ENCODE measurements at places on chromosomes 7 and 10. TPM values are rescaled to one million over a fixed set of nuclear protein-coding genes. Genes with fewer than 3 reads are reported as not detected.

DNA sequence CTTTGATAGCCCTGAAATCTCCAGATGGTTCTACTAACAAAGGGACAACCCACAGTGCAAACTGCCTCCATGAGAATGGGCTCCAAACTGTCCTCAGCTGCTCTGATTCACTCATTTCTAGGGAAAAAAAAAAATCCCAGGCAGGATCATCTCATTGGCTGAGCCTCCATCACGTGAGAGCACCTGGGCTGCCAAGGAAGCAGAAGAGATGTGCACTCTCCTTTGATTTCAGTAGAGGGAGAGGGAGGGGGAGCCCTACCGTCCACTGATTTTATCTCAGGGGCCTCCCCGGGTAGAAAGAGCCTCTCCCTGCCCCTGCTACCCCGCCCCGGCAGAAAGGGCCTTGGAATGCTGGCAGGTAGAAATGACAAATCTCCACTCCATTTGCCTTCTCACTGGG is 725.4 kb downstream of the PHTF2 start:
- no peaks in the 10 kb centered on the region for H3K36me3 ChIP-seq
- no peaks in the 10 kb centered on the region for H3K4me1 ChIP-seq
- H3K4me3 ChIP-seq, result no peak overlapping the region
- DNase-seq, result no peak

DNA sequence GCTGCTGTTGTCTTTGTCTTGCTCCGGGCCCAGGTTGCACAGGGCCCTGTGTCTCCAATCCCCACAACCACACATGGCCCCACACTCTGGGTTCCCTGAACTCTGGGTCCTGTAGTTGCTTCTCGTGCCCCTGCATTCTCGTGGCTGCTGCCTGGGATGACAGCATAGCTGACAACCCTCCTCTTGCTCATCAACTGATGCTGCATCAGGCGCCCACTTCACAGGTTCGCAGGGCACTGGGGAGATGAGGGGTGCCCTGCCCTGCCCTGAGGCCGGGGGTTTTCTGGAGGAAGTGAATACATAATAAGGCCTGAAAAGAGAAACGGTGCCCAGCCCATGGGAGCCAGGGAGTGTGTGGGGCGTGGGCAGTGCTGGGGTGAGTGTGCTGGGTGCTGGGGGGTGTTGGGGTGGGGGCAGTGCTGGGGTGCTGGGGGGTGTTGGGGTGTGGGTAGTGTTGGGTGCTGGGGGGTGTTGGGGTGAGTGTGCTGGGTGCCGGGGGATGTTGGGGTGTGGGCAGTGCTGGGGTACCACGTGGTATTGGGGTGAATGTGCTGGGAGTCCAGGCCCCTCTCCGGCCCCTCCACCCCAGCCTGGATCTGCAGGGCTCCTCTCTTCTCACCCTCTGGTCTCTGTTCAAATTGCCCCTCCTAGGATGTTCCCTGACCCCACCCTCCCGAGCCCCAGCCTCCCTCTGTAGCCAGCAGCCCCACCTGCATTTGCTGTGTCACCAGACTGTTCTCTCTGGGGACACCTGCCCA is 2.0 kb upstream of the MTG1 start:
- no peak overlapping the region for H3K4me3 ChIP-seq
- H3K36me3 ChIP-seq, result no peaks in the 10 kb centered on the region
- H3K27ac ChIP-seq, result no peak overlapping the region
- H3K27me3 ChIP-seq, result no peaks in the 10 kb centered on the region

DNA sequence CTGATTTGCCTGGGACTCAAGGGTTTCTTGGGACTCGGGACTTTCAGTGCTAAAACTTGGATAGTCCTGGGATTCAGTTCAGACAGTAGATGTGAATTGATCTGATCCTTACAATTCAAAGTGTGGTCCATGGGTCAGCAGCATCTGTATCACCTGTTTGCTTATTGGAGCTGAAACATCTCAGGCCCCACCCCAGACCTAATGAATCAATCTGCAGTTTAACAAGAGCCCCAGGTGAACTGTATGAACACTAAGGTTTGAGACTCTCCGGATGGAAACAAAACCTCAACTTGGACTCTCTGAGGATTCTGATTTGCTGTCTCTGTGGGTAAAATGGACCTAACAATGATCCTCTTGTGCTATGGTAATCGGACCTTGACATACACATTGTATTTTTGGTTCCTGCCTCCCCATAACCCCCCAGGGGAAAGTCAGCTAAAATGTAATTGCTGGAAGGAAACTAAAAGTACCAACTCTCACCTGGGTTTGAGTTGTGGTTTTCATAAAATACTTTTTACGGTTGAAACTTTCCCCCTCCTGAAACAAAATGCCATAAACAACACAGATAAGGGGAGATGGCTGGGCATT is 11.7 kb downstream of the CYP26A1 start:
- H3K27ac ChIP-seq, result no peak overlapping the region
- H3K4me3 ChIP-seq, result no peak overlapping the region
- no peak for DNase-seq
- H3K4me1 ChIP-seq, result no peaks in the 10 kb centered on the region

- no peaks in the 10 kb centered on the region for H3K27me3 ChIP-seq
- H3K4me1 ChIP-seq, result no peaks in the 10 kb centered on the region
Observed at GRCh38 chr10:11505639-11506038, 105.8 kb downstream of the USP6NL start.

DNA sequence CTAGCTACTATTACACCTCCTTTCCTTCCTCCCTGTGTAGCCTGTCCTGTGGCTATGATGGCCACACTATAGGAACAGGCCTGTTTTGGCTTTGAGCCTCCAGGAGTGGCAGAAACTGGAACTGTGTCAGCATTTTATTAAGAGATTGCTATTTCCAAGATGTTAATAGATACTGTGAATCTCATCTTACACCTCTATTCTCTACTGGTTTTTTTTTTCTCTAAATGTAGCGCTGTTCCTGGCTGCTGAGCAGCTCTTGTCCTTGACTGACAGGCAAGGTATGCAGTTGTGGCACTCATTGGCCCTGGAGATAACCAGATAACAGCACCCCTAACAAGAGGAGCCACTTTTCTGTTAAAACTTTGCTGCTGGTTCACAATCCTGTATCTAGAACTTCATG is 119.5 kb downstream of the EXOC4 start:
- no peak for DNase-seq
- no peaks in the 10 kb centered on the region for H3K27me3 ChIP-seq
- no peak overlapping the region for H3K27ac ChIP-seq
- no peak overlapping the region for H3K4me3 ChIP-seq

DNA sequence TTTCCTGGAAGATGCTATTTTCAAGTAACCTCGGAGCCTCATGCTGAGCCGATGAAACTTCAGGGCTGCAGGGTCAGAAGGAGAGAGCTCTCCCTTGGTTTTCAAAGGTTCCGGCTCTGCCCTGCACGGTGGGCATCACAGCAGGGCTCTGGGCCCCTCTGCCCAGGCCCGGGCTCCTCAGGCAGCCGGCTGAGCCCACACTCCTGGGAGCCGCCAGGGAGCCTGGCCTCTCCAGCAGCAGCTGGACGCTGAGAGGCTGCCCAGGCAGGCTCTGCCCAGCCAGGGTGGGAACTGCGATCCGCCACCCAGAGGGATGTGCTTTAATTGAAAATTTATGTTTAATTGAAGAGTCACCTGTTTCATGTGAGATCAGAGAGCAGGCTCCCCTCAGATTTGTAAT is 97.5 kb upstream of the MGMT start:
- no peak overlapping the region for H3K27ac ChIP-seq
- no peak for DNase-seq
- no peak overlapping the region for H3K4me3 ChIP-seq
- no peaks in the 10 kb centered on the region for H3K27me3 ChIP-seq
- no peaks in the 10 kb centered on the region for H3K36me3 ChIP-seq
- H3K4me1 ChIP-seq, result no peaks in the 10 kb centered on the region

- H3K27me3 ChIP-seq, result no peaks in the 10 kb centered on the region
- no peaks in the 10 kb centered on the region for H3K4me1 ChIP-seq
- DNase-seq, result no peak
- no peaks in the 10 kb centered on the region for H3K36me3 ChIP-seq
- H3K27ac ChIP-seq, result no peak overlapping the region
Observed at GRCh38 chr7:88280801-88281200, 25.9 kb downstream of the STEAP4 start.

- no peak for DNase-seq
- H3K36me3 ChIP-seq, result no peaks in the 10 kb centered on the region
- no peak overlapping the region for H3K27ac ChIP-seq
Observed at GRCh38 chr7:151699928-151700319, 177.0 kb downstream of the PRKAG2 start.

DNA sequence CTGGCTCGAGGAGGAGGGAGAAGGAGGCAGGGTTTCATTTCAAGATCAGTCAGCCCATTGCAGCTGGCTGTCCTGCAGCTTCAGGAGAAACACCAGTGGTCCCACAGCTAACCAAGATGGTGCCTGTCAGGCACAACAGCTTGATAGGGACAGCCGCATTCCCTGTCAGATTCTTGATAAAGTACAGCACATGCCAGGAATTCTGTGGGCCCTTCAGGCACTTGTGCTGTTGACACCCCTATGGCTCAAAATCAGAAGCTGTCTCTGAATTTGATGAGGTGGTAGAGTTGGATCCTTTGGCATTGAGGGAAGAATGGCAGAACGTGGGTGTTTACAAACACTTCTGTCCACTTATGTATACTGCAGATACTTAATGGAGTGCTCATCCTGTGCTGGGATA is 354.3 kb downstream of the KCNMA1 start:
- peaks cover 12% of the 10 kb centered on the region for H3K4me1 ChIP-seq
- no peaks in the 10 kb centered on the region for H3K27me3 ChIP-seq
- H3K27ac ChIP-seq, result no peak overlapping the region
- H3K4me3 ChIP-seq, result no peak overlapping the region
- no peak for DNase-seq
- H3K36me3 ChIP-seq, result no peaks in the 10 kb centered on the region

GRCh38 chr10:42802876-42803275 is 20.3 kb downstream of the BMS1 start:
- H3K4me1 ChIP-seq, result no peaks in the 10 kb centered on the region
- no peak overlapping the region for H3K27ac ChIP-seq
- no peak for DNase-seq
- H3K36me3 ChIP-seq, result no peaks in the 10 kb centered on the region

DNA sequence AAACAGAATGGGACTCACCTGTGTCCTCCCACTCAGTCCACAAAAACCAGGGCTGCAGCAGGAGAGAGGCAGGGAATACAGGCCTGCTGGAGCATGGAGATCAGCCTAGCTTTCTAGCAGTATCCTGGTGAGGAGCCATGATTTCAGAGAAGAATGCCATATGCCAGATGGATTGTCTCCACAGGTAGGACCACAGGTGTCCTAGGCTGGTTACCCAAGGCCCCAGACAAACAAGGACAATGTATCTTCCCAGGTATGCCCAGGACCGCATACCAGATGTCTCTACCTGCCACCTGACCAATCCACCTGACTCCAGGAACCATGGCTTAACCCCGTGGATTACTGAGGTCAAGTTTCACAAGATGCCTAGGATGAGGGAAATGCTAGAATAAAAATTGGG is 295.4 kb upstream of the NPSR1 start:
- H3K36me3 ChIP-seq, result no peaks in the 10 kb centered on the region
- no peaks in the 10 kb centered on the region for H3K27me3 ChIP-seq
- H3K4me3 ChIP-seq, result no peak overlapping the region

DNA sequence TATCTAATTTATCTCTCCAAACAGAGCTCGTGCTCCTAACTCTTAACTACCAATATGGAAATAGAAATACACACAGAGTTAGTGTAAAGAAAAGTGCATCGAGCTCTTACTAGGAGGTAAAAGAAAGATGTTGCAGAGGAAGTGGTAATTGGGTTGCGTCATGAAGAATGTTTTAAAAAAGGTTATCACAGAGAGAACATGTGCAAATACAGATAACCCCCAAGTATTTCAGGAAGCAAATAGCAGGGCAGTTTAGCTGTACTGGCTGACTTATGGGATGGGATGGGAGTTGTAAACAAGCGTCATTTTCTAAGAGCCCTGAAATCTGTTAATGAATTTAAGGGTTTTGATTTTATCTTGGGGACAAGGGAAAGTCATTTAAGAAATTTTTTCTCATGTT is 153.9 kb downstream of the AGMO start:
- no peaks in the 10 kb centered on the region for H3K36me3 ChIP-seq
- no peaks in the 10 kb centered on the region for H3K4me1 ChIP-seq
- no peaks in the 10 kb centered on the region for H3K27me3 ChIP-seq

- H3K4me3 ChIP-seq, result no peak overlapping the region
- no peaks in the 10 kb centered on the region for H3K36me3 ChIP-seq
- H3K27ac ChIP-seq, result no peak overlapping the region
- no peaks in the 10 kb centered on the region for H3K27me3 ChIP-seq
- no peak for DNase-seq
- H3K4me1 ChIP-seq, result no peaks in the 10 kb centered on the region
Observed at GRCh38 chr7:34143402-34143801, 238.1 kb downstream of the BMPER start.

DNA sequence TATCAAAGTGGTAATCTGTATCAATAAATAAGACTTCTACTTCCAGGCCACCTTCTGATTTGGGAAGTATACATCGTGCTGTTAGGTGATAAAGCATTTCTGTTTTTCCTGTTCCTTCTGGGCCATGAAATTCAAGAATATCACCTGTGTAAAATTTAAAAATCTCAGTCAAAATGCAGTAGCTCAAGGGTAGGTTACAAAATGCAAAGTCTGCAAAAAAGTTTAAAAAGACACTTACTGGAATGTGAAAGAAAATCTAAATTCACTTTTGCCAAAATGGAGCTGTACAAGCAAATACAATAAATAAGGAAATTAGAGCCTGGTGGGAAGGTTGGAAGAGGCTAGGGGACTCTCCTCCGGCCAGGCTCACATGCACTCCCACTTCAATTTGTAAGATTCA is 26.7 kb downstream of the XRCC2 start:
- no peaks in the 10 kb centered on the region for H3K4me1 ChIP-seq
- no peak for DNase-seq
- no peaks in the 10 kb centered on the region for H3K27me3 ChIP-seq
- no peak overlapping the region for H3K27ac ChIP-seq
- H3K36me3 ChIP-seq, result no peaks in the 10 kb centered on the region

DNA sequence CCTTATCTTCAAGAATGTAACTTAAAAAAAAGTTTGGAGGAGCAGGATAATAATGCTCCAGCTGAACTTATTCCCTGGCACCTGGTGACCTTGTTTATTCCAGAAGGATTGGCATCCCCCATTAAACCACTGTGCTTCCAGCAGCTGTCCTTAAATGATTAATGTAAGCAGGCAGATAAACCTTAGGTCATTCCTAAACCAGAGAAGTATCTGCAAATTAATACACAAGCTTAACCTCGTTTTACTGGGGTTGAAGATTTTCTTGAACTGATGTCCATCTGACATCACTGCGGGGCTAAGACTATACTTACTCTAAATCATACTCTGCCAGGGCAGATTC is 116.1 kb upstream of the PALS2 start:
- H3K4me3 ChIP-seq, result no peak overlapping the region
- H3K4me1 ChIP-seq, result no peaks in the 10 kb centered on the region
- H3K27me3 ChIP-seq, result no peaks in the 10 kb centered on the region
- H3K27ac ChIP-seq, result no peak overlapping the region
- DNase-seq, result no peak

GRCh38 chr10:70500368-70500767 is 21.8 kb downstream of the PALD1 start:
- H3K4me3 ChIP-seq, result no peak overlapping the region
- H3K36me3 ChIP-seq, result no peaks in the 10 kb centered on the region
- DNase-seq, result no peak

GRCh38 chr10:118723466-118723865 is 31.3 kb downstream of the CACUL1 start:
- H3K27ac ChIP-seq, result no peak overlapping the region
- H3K4me1 ChIP-seq, result peaks cover 36% of the 10 kb centered on the region
- H3K27me3 ChIP-seq, result no peaks in the 10 kb centered on the region
- H3K4me3 ChIP-seq, result no peak overlapping the region

- DNase-seq, result no peak
- no peaks in the 10 kb centered on the region for H3K4me1 ChIP-seq
- no peak overlapping the region for H3K4me3 ChIP-seq
- H3K36me3 ChIP-seq, result no peaks in the 10 kb centered on the region
- no peaks in the 10 kb centered on the region for H3K27me3 ChIP-seq
Observed at GRCh38 chr7:68422281-68422680, 1176.0 kb upstream of the AUTS2 start.

The PTEN gene
- 121 TPM for total RNA-seq

The SLC13A1 gene
- not detected for total RNA-seq

The SUN3 gene
- total RNA-seq, result not detected

Measured in vagina (tissue), 2 donors.